ENCODE measurements at places on chromosomes 4 and X.

DNA sequence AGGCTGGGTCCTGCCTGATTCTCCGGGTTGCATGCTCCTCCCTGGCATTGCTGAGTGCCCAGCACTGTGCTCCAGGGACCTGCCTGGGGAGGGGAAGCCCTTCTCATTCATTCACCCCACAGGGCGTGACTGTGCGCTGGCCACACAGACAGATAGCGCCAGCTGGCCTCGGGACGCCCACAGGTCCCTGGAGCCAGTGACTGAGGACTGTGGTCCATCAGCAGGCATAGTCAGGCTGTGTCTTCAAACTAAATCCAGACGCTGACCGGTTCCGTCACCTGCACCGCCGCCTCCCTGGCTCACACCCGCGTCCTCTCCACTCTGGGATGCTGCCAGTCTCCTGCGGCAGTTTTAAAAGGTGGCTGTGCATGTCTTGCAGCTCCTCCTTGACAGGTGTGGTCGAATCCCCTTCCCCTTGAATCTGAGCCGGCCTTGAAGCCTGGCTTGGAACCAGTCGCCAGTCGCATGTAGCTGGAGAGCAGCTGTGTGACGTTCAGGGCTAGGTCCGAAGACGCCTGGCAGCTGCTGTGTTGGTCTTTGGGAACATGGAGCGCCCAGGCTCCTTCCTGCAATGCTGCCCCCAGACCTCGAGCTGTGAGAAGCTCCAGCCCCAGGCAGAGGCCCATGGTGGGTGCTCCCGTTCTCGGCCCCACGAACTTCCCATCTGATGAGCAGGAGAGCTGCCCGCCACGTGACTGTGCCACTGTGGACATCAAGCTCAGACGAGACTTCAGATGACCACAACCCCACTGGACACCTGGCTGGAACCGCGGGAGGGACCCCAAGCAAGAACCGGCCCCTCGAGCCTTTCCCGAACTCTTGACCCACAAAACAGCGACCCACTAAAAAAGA lies 94.1 kb downstream of the ADRA2C start:
- DNase-seq = no peak

DNA sequence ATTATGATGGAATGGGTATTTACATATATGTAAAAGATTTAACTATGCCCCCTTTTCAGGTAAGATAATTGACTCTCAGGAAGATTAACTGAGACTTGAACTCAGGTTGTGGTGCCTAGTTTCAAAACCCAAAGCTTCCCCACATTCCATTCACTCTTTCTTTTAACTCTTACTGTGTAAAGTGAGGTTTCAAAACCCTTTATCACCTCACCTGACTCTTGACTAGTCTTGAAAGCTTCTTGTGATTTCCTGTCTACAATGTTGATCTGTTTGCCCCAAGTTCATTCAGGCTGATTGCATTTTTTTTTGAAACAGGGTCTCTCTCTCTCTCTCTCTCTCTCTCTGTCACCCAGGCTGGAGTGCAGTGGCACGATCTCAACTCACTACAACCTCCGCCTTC lies 40.5 kb upstream of the RAPGEF2 start:
- DNase-seq = no peak

DNA sequence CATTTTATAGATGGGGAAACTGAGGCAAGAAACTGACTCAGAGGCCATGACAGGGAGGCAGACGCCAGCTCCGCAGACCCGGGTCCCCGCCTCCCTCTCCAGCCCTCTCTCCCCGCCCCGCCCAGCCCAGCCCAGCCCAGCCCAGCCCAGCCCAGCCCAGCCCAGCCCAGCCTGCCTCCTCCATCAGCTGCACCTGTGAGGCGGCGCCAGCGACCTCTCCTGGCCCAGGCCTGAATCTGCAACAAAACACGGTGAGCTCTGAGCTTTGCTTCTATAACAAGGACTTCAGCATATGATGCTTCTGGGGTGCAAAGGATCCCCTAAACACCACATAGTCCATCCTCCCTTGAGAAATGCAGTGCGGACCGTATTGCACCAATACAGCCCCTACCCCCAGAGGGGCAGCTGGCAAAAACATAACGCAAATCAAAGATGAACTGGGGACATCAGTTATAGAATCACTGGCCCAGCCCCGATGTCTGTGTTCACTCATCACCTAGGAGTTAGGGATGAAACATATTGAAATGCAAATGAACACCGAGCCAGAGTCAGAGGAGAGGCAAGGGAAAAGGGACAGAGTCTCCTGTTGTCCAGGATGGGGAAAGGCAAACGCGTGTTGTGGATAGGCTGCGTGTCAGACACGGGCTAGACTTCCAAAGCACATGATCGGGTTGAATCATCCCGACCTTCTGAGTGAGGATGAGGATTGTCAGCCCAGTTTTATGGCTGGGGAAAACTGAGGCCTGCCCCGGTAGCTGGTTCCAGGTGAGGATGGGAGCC lies 216.1 kb upstream of the PSAPL1 start:
- DNase-seq = no peak

- DNase-seq = no peak
These were observed 72.7 kb downstream of the EFNB1 start for GRCh38 chrX:68901519-68901918.

DNA sequence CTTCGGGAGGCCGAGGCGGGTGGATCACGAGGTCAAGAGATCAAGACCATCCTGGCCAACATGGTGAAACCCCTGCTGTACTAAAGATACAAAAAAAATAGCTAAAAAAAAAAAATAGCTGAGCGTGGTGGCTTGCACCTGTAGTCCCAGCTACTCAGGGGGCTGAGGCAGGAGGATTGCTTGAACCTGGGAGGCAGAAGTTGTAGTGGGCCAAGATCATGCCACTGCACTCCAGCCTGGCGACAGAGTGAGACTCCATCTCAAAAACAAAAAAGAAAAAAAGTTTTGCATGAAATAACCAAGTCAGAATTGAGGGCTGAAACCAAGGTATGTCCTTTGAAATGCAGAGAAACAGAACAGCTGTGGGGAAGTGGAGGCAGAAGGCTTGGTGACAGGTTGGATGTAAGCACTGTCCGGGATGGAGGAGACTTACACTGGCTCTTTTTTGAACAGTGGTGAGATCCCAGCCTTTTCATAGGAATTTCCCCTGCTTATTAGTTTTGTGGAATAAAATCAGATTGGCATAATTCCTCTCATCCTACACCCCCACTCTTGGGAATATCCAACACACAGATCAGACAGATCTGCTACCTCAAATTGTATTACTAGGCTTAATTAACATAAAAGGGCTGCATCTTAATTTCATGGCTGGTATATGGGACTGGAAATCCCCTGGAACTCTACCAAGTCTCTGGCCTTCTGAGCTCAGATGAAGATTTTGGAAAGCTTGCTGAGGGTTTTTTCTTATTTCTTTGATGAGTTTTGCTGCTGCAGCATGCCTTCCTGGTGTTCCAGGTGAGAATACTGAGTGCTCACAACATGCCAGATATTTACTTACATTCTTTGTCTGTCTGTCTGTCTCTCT lies 18.8 kb upstream of the C4orf36 start:
- no peak for DNase-seq

DNA sequence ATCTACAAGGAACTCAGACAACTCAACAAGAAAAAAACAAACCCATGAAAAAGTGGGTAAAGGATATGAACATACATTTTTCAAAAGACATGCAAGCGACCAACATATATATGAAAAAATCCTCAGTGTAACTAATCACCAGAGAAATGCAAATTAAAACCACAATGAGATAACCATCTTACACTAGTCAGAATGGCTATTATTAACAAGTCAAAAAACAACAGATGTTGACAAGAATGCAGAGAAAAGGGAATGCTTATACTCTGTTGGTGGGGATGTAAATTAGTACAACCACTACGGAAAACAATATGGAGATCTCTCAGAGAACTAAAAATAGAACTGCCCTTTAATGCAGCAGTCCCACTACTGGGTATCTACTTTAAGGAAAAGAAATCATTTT lies 12.1 kb downstream of the NIPAL1 start:
- no peak for DNase-seq

DNA sequence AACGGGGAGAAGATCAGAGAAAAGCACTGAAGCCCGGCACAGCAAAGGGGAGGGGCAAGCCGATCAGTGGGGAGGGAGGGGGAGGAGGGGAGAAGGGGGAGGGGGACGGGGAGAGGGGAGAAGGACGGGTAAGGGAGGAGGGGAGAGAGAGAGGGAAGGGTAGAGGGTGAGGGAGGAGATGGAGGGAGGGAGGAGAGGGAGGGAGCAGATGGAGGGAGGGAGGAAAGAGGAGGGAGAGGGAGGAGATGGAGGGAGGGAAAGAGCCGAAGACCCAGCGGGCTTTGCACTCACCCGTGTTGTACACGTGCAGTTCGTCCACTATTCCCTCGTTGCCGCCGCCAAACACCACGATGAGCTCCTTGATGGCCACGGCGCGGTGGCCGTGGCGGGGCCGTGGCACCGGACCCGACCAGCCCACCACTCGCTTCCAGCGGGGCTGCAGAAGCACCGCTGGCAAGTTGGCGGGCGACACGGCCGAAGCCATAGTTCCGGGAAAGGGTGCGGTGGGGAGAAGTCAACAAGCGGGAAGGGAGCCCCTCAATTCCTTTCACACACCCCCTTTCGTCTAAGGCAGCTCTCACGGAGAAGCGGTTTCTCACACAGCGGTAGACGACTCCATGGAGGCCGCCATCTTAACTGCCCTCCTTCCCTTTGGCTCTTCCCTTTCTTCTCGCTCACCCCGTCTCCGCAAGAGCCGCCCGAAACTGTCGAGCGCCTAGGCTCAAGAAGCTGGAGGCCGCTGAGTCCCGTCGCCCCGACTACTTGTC lies 1.1 kb downstream of the HCFC1 start:
- peak; percentile 72 for DNase-seq

GRCh38 chr4:54493862-54494261 lies 163.9 kb upstream of the KIT start:
- DNase-seq = peak; percentile 17

GRCh38 chrX:139191286-139191685 lies 339.3 kb upstream of the F9 start:
- no peak for DNase-seq

DNA sequence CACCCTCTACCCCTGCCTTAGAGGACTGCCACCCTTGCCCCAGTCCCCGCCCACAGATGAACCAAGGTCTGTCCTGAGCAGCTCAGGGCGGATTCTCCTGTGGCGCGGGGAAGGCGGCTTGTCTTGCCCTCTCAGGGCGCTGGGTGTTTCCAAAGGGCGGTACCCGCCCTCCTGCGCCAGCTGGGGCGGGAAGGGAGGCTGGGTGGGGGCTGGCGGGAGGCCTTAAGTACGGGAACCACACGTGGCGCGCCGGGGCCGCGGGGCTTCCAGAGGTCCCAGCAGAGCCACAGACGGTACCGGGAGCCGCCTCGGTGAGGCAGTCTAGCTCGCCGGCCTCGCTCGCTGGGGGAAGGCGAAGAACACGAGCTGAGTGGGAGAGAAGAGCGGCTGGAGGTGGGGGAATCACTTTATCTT lies 361.1 kb downstream of the MID1IP1 start:
- no peak for DNase-seq

GRCh38 chrX:9595174-9595573 lies 130.3 kb downstream of the TBL1X start:
- peak; percentile 78 for DNase-seq

- no peak for DNase-seq
These were observed 830.8 kb upstream of the POU3F4 start for GRCh38 chrX:82677286-82677685.

DNA sequence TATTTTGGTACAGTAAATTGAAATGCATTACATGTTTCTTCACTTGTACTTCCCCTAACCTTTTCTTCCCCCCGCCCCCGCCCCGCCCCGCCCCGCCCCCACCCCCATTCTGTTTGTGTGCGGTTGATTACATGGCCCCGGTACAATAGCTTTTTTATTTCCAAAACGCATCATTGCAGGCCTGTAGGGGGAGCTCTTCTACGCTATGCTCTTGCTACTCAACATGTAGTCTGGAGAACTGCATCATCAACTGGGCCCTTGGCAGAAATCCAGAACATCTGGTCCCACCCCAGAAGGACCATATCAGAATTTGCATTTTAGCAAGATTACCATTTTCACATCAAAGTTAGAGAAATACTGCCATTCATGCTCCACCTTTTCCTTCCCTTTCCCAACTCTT lies 333.3 kb upstream of the DDX53 start:
- no peak for DNase-seq

DNA sequence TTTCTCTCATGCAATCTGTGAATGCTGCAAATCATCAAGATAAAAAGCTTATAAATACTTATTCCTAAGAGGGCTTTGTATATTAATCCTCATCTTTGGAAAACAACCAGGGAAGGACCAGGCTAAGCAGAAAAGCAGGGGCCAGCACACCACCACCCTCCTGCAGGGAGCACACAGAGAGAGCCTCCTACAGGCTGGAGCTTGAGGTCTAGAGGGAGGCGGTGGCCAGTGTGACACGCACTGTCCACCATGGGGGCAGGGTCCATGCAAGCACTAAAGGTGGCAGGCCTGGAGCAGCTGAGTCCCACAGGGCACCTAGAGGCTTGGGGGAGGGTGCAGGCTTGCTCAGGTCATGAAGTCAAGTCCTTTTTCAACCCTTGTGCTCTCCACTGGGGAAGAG lies 236.9 kb downstream of the TACR3 start:
- DNase-seq = no peak

DNA sequence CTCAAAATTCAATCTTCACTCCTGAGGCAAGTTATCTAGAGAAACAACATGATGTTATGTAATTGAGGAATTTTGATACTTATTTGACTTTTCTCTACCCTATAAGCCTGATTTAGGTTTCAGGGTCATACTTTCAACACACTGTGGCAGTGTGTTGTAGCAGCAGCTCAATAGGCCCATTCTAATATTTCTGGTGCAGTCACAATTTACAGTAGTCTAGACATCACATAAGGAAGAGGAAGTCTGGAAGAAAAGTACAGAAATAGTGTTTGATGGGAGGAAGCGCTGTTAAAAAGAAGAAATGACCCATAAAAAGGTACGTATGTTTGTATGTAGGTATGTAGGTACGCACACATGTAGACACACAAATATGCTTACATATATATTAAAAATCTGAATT lies 194.3 kb downstream of the ARHGAP24 start:
- no peak for DNase-seq

DNA sequence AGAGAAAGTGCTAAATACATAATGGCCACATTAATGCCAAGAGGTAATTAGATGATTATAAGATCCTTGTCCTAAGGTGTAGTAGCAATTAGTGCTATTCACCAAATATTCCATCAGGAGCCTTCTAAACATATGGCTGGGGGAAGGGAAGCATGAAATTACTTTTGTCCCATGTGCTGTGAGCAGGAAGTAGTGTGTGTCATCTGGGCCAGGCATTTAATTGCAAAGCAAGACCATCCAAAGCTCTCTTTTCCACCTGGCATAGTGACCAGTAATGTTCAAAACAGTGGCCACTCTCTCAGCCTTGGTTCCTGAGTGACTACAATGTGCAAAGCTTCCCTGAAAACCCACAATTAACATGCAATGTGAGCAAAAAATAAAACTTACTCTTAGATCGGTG lies 144.2 kb upstream of the FAM241A start:
- no peak for DNase-seq

DNA sequence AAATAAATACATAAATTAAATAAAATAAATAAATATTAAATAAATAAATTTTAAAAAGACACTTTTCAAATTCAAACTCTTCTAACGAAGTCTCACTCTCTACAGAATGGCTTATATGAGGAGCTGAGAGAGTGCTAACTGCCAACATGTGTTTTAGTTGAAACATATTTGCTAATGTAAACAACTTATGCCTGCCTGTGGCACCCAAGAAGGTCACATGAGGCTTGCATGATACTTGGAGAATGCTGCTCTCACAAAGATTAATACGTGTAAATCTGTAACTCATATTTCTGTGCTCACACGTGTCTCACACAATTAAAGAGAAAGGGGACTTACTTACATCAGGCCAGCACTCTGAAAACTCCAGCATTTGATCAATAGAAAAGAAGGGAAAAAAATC lies 43.2 kb upstream of the PITX2 start:
- peak; percentile 27 for DNase-seq

- DNase-seq = no peak
These were observed 1.3 kb downstream of the TBL1X start for GRCh38 chrX:9466124-9466495.
